ENCODE measurements at places on chromosomes 2 and 18.

DNA sequence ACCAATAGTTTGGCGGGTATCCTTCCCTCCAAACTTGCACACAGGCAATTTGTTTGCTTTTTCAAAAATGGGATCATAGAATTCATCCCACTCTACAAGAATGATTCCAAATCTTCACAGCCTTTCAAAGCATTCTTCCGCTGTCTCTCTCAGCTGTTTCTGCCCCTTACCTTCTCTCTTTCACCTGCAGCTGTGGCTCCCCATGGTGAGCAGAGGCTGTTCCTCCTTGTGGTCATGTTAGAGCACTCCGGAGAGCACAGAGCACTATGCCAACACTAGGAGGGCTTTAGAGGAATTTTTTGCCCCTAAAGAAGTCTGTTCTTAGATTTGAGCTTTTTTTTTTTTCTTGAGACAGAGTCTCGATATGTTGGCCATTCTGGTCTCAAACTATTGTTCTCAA is 30.4 kb downstream of the MTHFD2 start:
- H3K4me3 ChIP-seq = no peak overlapping the region
- H3K4me1 ChIP-seq = no peaks in the 10 kb centered on the region
- H3K27ac ChIP-seq = no peak overlapping the region
- H3K27me3 ChIP-seq = no peaks in the 10 kb centered on the region

DNA sequence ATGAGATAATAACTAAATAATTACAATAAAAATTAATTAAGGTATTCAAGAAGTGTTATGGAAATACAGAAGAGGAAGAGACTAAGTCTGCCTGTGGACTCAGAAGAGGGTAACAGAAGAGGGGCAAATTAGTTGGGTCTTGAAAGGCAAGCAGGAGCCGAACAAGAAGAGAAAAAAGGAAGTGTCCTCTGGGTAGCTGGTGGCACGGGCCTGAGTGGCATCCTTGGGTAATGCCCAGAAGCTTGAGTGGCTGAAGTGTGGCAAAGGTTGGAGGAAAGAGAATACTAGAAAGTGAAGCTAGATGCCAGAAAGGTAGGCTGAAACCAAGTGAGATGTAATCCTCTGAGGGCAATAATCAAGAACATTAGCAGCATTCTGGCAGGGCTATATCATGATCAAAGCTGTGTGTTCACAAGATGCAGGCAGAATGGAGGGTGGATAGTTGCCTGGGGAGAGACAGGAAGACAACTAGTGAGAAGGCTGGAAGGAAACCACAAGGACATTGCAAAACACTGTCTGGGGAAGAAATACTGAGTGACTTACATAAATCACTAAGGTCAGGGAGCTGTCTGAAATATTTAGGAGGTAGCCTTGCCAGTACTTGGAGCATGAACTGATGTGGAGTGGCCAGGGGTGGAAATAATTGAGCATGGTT is 16.2 kb downstream of the DOCK10 start:
- no peaks in the 10 kb centered on the region for H3K27me3 ChIP-seq
- no peaks in the 10 kb centered on the region for H3K36me3 ChIP-seq
- H3K27ac ChIP-seq = no peak overlapping the region
- no peaks in the 10 kb centered on the region for H3K4me1 ChIP-seq

DNA sequence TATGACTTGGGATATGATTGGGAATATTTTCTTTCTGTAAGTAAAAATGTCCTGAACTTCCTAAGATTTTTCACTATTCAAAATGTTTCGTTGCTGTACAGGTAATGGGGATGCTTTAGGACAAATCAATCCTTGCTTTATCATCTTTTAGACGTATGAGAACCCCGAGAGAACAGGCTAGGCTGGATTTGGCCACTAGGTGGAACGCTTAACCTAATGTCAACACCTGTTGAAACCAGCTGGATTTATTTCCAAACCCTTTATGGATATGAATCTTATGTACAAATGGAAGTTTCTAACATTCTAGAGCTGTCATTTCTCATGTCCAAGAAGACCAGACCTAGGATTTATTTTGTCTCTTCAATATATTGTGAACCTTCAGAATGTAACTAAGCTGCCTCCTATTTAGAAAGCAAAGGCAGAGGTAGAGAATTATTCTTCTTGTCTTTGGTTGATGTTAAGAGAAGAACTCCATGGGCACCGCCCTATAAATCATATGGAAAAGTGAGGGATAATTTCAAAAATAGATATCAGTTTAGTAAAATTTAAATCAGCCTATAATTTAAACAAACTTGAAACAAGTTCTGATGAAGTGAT is 96.7 kb downstream of the PMAIP1 start:
- H3K4me3 ChIP-seq = no peak overlapping the region
- H3K27me3 ChIP-seq = no peaks in the 10 kb centered on the region
- no peak overlapping the region for H3K27ac ChIP-seq
- no peaks in the 10 kb centered on the region for H3K4me1 ChIP-seq
- no peak for DNase-seq
- H3K36me3 ChIP-seq = no peaks in the 10 kb centered on the region

DNA sequence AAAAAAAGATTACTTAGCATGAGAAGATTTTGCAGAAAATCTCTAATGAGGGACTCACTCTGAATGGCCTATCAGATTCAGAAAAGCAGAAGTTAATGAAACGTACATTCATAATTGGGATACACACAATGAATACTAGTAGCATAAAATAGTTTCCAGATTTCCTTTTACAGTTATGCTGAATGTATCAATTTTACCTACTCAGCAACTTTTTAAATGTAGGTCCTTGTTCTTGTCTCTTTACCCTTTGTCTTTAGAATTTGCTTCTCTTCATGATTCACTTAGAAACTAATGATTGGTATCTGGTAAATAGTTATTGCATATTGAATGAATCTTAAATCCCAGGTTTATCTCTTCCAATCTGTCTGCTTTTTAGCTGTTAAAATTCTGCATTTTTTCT is 458.8 kb downstream of the DSC3 start:
- H3K4me3 ChIP-seq = no peak overlapping the region
- DNase-seq = no peak
- no peaks in the 10 kb centered on the region for H3K4me1 ChIP-seq
- H3K27ac ChIP-seq = no peak overlapping the region

Measured in upper lobe of left lung (tissue), 6 donors.